Mesenteric fat pad (tissue), 1 donor: ENCODE measurements at places on chromosomes 1 and 21. TPM values are rescaled to one million over a fixed set of nuclear protein-coding genes. Genes with fewer than 3 reads are reported as not detected.

Gene CCDC185
- total RNA-seq: not detected

Gene ACKR1
- total RNA-seq: 94.7 TPM

DNA sequence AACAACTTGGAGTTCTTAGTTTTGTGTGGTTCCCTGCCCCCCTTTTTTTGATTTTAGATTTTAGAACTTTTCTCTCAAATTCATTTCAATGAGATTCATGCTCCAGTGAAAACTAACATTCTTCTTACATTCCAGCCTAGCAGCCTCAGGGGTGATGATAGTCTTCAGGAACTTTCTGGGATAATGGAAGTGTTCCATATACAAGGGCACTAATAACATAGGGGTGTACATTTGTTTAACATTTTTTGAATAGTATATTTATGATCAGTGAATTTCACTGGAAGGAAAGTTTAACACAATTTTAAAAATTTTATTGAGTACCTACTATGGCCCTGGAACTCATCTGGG, 61.4 kb upstream of the ZNF648 start:
- no peak for DNase-seq

- no peak for DNase-seq
These were observed 18.9 kb downstream of the HSF2BP start for GRCh38 chr21:43640400-43640799.
